H7 (cell line): ENCODE measurements at places on chromosomes 3 and 15. TPM values are rescaled to one million over a fixed set of nuclear protein-coding genes. Genes with fewer than 3 reads are reported as not detected.

- no peak for DNase-seq
Measured at GRCh38 chr15:62797171-62797570, 245.4 kb upstream of the TPM1 start.

DNA sequence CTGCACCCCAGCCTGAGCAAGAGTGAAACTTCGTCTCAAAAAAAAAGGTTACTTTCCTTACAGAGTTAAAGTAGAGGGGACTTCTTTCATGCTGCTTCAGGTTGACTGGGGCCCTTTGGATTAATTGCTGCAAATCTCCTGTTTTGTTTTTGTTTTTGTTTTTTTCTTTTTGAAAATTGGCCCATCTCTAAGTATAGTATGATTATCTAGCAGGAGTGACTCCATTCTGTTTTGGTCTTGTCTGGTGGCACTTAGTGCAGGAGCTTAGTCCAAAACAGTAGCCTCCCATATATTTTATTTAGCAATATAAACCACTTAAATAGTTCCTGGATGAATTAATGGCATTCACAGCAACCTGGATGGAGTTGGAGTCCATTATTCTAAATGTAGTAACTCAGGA is 113.0 kb downstream of the RPL22L1 start:
- no peak for DNase-seq

DNA sequence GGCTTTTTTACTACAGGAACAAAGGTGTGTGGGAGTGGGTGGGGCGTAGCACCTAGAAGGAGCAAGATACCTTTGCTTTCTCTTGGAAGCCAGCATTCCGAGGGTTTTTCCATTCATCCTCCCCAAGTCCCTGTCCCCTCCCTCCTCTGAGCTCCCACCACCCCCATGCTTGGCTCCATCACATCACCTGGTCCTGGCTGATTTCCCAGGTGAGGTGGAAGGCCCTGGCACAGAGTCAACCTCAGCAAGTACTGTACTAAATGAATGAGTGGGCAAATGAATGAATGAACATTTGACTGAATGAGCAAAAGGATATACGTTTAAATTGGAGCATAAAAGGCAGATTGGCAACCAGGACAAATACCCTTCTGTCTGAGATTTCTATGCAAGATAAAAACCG is 45.4 kb downstream of the DZIP1L start:
- no peak for DNase-seq

GRCh38 chr3:182036382-182036781 is 324.7 kb downstream of the SOX2 start:
- DNase-seq: no peak

The SCN11A gene
- total RNA-seq: 0.10 and 0.11 TPM in 2 replicates

DNA sequence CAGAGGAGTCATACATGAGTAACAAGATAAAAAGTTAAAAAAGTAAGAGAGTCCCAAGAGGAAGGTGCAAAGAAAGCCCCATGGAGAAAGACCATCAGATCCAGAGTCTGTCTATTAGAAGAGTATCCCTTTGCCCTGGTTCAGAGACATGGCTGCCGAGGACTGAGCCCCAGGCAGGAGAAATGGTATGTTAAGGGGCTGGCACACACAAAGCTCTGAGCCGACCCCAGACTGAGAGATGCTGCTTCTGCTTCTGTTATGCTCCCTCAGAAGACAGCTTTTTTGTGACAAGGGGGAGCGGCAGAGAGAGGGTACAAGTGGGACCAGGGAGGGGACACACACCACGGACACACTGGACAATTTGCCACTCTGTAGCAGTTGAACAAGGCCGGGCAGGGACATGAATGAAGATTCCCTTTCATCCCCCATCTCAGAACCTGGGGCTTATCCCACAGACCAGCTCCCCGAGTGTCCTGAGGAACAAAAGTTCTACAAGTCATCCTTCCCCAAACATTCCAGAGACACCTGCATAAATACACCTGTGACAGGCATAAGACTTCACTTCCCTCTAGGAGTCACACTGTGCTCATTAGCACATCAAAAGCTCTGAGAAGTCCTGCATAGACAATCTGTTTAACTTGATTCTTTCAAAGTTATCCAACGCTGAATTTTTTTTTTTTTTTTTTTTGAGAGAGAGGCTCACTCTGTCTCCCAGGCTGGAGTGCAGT is 161.6 kb upstream of the WNT5A start:
- DNase-seq: peak; percentile 88

- no peak for DNase-seq
Measured at GRCh38 chr3:146102885-146103284, 58.1 kb downstream of the PLOD2 start.
